IPS DF 19.7 (cell line): ENCODE measurements at places on chromosomes 16 and 17.

DNA sequence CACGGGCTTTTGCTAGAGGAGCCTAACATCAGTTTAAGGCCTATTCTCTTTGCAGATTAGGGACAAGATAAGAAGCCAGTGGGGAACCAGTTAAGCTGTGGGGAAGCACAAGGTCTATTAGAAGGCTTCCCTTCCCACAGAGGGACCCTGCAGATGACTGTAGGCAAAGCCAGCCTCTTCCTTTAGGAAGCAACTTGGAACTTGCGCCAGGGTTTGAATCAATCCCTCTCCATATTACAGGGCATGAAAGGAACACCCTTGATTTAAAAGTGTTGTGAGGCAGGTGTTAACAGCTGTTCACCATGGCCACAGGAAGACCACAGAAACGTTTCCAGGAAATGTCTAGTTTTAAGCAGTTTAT, 77.3 kb downstream of the RPTOR start:
- DNase-seq, result no peak

GRCh38 chr16:55948230-55948629, 73.1 kb upstream of the CES5A start:
- no peak for DNase-seq

- DNase-seq, result no peak
Observed at GRCh38 chr17:21209511-21210175, 4.3 kb downstream of the TMEM11 start.

GRCh38 chr16:76681296-76681695, 404.1 kb downstream of the CNTNAP4 start:
- DNase-seq, result no peak

- no peak for DNase-seq
Observed at GRCh38 chr17:17491546-17491988, 4.6 kb downstream of the RASD1 start.

GRCh38 chr16:85327731-85328675, 215.7 kb upstream of the CIBAR2 start:
- DNase-seq, result peak; percentile 85
